ENCODE measurements at places on chromosomes 16 and 17.

DNA sequence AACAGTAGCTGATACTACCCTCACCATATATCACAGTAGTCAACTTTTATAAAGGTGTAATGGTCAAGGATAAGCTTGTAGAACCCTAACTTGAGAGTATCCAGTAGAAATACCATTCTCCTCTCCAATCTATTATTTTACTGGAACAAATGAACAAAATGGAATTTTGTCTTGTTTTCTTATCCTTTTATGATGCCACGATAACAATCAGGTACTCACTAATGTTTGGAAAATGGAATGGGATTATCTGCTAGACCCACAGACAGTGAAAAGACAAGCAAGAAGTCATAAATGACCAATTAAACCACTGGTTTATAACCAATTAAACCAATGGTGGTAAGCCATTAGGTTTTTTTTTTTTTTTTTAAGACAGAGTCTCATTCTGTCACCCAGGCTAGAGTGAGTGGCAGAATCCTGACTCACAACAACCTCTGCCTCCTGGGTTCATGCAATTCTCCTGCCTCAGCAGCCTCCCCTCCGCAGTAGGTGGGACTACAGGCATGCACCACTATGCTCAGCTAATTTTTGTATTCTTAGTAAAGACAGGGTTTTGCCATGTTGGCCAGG lies 10.4 kb downstream of the GPATCH8 start:
- DNase-seq = no peak

- peak; percentile 81 for DNase-seq
Measured at GRCh38 chr16:70523743-70524398, at the start of gene SF3B3. Gene SF3B3 (plus strand): TSS chr16:70523816. CDS start chr16:70526657, 2,841 bp downstream.

DNA sequence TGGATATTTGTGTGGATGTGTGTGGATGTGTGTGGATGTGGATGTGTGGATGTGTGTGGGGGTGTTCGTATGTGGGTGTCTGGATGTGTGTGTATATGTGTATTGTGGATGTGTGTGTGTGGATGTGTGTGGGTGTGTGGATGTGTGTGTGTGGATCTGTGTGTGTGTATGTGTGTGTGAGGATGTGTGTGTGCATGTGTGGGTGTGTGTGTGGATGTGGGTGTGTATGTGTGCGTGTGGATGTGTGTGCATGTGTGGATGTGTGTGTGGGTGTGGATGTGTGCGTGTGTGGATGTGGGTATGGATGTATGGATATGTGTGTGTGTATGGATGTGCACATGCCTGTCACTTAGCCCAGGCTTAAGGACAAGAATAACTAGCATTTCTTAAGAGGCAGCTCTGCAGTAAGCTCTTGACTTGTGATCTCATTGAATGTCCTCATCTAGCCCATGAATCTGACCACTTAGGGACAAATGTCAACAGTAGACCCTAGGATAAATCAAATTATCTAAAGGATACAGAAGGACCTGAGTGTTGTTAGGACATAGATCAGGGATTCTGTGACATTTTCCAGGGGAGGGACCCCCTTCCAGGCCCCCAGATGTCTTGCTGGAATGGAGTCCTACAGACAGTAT lies 83.5 kb downstream of the BMERB1 start:
- no peak for DNase-seq

- DNase-seq = no peak
Measured at GRCh38 chr16:8430401-8430800, 159.9 kb downstream of the TMEM114 start.

DNA sequence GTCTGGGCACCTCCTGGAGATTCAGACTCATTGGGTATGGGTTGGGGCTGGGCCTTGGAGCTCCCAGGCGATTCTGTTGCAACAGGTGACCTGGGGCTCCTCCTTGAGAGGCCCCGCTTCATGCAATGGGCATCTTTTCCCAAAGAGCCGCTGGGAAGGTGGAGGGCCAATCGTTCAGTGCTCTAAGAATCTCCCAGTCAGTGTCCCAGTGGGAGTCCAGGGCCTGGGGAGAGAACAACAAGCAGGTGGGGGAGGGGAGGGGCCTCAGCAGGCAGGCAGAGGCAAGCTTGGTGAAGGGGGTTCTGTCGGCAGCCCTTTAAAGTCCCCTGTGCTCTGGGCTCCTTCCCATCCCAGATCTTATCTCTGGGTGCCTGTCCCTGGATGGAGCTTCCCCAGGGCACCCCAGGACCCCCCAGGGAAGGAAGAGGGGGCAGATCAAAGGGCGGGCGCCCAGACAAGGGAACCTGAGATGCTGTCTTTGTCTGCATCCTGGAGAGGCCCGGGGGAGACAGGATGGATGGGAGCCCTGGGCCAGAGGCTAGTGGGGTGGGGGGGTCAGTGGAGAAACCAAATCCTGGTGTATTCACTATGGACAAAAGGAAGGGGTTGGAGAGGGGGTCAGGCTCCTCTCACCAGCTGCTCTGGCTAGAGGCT lies 30.5 kb upstream of the NXPH3 start:
- no peak for DNase-seq

DNA sequence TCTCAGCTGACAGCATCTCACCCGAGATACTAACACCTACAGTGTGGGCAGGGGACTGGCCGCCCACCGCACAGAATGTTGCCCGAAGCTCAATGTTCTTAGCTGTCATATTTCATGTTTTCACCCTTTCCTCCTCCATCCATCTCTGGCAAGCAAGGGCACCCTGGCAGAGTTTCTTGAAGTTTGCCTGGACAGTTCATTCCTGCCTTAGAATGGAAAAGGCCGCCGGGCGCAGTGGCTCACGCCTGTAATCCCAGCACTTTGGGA lies 37.6 kb upstream of the TEX2 start:
- no peak for DNase-seq

GRCh38 chr16:28309811-28310311 lies 17.5 kb downstream of the SBK1 start:
- DNase-seq = peak; percentile 35

DNA sequence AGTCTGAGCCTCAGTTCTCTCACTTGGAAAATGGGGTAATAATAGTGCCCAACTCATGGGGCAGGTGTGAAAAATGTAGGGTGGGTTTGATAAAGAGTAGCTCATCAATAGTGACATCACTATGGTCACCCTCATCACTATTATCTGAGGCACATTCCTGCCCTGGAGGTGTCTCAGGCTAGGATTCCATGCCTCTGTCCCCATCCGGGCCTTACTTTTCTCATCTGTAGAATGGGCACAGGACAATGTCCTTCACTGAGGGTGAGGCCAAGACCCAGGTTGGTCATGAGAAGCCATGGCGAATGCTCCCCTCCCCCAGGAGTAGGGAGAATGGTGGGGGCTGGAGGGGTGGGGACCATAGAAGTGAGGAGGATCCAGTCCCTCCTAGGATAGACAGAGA lies 30.5 kb downstream of the MYO15A start:
- DNase-seq = no peak

GRCh38 chr17:15944759-15945526 lies at the start of gene ADORA2B:
Gene ADORA2B (plus strand): TSS chr17:15945130. CDS start chr17:15945249, 119 bp downstream.
- DNase-seq = peak; percentile 77

DNA sequence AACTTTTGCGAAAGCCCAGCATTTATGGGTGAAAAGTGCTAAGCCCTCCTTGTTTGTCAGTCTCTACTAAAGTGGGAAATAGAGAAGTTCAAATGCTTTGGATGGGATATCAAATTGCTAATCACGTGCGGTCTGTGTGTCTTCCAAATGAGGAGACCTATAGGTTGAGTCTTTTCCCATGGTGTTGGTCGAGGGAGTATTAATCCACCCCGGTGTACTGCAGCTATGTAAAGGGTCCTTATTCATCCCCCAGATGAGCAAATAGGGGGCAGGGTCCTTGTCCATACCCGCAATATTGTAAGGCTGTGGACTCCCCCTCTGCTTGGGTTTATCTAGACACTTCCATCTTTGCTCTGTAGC lies 14.6 kb downstream of the KIAA0513 start:
- no peak for DNase-seq

- DNase-seq = no peak
Measured at GRCh38 chr17:67575325-67575724, 142.4 kb upstream of the NOL11 start.

DNA sequence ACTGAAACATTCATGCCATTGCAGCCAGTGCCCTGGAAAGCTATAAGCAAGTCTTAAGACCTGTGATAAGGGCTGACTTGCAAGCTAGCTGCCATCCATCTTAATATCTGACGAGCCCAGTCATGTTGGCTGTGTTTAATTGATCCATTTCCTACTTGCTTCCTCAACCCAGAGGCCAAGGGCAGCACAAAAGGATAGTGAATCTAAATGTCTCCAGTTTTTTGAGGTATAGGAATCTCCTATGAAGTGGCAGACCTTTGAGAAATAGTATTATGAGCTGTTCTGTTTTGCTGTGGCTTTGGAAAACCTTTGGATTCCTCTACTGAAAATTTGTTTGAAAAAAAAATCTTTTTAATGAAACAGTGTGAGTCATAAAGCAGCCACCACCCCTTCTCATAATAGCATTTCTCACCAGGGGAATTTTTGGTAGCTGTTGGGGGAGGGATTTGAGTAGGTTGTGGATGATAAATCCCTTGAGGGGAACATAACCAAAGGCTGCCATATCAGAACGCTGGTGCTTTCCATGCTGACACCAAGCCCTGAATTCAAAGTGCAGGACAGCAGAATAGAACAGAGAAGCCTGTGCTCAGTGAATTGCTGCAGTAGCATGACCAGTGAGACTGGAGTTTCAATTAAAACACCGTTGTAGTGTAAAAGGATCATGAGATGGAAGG lies 12.9 kb downstream of the ZNRF1 start:
- no peak for DNase-seq

- no peak for DNase-seq
Measured at GRCh38 chr17:39170109-39170508, 4.1 kb upstream of the ARL5C start.

GRCh38 chr17:14780097-14780651 lies 479.3 kb downstream of the HS3ST3B1 start:
- no peak for DNase-seq

DNA sequence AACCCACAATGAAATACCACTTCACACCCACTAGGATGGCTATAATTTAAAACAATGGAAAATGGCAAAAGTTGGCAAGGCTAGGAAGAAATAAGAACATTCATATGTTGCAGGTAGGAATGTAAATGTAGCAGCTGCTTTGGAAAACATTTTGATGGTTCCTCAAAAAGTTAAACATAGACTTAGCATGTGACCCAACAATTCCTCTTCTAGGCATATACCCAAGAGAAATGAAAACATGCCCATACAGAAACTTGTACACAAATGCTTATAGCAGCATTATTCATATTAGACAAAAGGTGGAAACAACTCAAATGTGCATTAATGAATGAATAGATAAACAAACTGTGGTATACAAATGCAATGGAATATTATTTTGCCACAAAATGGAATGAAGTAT lies 36.1 kb downstream of the MEOX1 start:
- no peak for DNase-seq

DNA sequence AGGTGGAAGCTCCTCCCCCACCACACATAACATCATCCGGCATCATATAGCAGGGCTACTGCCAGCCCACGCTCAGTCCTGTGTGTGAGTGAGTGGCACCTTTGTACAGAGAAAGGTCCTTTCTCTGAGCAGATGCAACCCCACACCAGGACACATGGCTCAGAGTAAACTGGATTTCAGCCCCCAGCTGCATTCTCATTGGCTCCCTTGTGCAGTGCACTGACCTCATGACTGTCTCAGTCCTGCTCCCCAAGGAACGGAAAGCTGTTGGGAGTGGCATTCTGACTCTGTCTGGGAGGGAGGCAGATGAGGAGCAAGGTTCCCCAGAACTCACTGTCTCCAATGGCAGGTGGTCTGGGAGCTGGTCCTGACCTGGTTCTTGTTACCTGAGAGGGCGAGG lies 244.1 kb downstream of the PHKB start:
- no peak for DNase-seq

GRCh38 chr17:5672815-5673430 lies 88.6 kb upstream of the NLRP1 start:
- no peak for DNase-seq

- no peak for DNase-seq
Measured at GRCh38 chr16:84683691-84684591, 15.9 kb upstream of the USP10 start.

DNA sequence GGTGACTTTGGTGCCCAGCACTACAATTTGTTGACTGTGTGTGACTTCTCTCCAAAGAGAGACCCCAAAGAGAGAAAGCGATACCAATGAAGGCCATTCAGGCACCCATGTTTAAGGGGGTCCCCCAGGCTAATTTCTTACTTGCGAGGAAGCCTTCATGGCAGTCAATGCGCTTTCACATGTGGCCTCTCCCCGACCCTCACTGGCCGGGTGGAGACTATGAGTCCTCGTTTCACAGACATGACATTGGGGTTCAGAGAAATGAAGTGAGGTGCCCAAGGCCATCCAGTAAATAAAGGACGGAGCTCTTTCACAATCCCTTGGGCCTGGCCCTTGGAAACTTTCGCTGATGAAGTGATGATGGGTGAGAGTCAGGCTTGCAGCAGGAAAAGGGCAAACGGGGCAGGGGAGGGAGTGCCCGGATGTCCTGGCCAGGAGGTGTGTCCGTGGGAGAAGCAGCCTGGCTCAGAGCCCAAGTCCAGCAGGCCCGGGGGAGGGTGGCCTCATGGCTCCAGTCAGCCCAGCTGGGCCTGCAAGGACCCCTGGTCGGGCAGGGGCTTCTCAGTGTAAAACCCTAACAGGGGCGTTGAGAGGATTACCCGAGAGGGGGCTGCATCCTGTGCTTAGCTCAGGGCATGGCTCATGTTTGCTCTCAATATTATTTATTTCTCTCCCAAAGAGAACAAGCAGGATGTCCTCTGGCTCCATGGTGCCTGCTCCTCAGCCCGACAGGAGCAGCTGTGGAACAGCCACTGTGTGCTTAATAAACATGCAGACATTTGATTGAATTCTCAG lies 14.7 kb downstream of the TBX2 start:
- DNase-seq = peak; percentile 52

DNA sequence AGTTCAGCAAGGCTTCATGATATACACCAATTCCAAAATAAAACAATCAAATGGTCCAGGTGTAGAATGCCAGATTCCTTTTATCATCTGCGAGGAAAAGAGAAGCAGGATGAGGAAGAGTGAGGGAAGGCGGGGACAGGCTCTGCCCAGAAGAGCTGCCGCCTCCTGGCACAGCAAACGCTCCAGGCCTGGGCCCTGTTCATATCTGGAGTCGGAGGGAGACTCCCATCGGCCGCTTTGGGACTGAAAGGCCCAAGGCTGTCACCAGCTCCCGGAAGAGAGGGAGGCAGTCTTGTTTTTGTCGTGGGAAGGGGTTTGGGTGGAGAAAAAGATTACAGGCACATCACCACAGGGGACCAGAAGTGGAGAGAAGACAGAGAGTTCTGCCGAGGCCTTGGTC lies 29.0 kb upstream of the SLC25A19 start:
- DNase-seq = no peak

- DNase-seq = no peak
Measured at GRCh38 chr17:75364078-75364477, 41.4 kb downstream of the GRB2 start.

- DNase-seq = no peak
Measured at GRCh38 chr17:66842959-66843358, 8.0 kb downstream of the CACNG5 start.

- DNase-seq = no peak
Measured at GRCh38 chr17:74739227-74739831, 2.3 kb downstream of the RAB37 start.

DNA sequence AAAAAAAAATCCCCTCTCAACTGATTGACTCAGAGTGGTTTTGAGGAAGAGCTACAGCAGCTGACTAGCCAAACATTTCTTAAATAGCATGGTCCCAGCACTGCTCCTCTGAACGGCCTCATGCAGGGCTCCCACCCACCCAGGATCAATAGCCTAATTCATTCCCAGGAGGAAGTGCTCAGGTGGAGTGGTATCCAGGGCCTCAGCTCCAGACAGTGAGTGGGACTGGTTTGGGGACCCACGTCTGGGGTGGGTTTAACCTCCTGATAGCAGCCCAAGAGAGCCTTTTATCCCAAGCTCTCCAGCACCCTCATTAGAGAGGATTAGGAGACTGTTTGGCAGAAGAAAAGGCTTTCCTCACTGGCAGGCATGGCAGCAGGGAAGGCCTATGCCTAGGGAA lies 68.5 kb upstream of the CDH5 start:
- DNase-seq = no peak
